ENCODE measurements at places on chromosomes 11 and 22. TPM values are rescaled to one million over a fixed set of nuclear protein-coding genes. Genes with fewer than 3 reads are reported as not detected.

TRIM22 gene
- 252 TPM for total RNA-seq

DLG2 gene
- 1.6 TPM for total RNA-seq

SF1 gene
- 773 TPM for total RNA-seq

TEX12 gene
- 0.63 TPM for total RNA-seq

FAM180B gene
- not detected for total RNA-seq

OR5T1 gene
- total RNA-seq, result not detected

FGF3 gene
- not detected for total RNA-seq

LRRC4C gene
- total RNA-seq, result not detected

BDNF gene
- total RNA-seq, result under 0.01 TPM

OR51I1 gene
- total RNA-seq, result not detected

CASP4 gene
- 207 TPM for total RNA-seq

BRSK2 gene
- total RNA-seq, result 0.10 TPM

MMP1 gene
- 0.52 TPM for total RNA-seq

PHF21B gene
- total RNA-seq, result not detected

Measured in mononuclear cell (primary cell).